Endothelial cell of umbilical vein (primary cell): ENCODE measurements at places on chromosomes 1 and 21. TPM values are rescaled to one million over a fixed set of nuclear protein-coding genes. Genes with fewer than 3 reads are reported as not detected.
A peak's percentile ranks its signal among the peaks of the same experiment; 100 is the strongest.

The TRIM67 gene
- not detected in 2 replicates for total RNA-seq

The PTGER3 gene
- total RNA-seq = not detected in 2 replicates

- peak; percentile 81 for DNase-seq
Measured at GRCh38 chr1:3611170-3612019, at the start of gene MEGF6. Gene MEGF6, minus strand, starts transcription at chr1:3611508. Its CDS starts 240 bp downstream, at chr1:3611268.

GRCh38 chr1:243549108-243549507, 293.3 kb downstream of the SDCCAG8 start:
- DNase-seq = no peak
